Eye (tissue), 1 donor: ENCODE measurements at places on chromosomes 7 and 10.
A peak's percentile ranks its signal among the peaks of the same experiment; 100 is the strongest.

DNA sequence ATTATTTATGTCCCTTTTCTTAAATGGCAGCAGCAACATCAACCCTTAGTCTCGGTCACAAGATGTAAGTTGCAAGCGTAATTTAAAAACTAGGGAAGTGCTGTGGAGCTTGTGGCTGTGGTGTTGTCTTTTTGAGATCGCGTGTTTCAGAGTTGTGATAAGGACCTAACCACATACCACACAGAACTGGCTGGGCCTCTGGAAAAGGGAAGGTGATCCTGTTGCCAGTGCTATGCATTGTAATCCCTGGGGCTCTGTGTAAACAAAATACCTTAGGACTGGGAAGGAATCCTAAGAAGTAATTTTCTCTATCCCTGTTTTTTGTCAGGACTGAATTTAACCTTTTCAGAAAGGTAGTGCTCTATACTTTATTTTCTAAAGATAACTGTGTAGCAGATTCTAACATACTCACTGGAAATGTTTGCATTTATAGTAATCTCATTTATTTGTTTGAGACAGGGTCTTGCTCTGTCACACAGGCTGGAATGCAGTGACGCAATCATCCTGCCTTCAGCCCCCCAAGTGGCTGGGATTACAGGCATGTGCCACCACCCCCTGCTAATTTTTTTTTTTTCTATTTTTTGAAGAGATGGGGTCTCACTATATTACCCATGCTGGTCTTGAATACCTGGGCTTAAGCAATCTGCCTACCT, 60.4 kb downstream of the INPP5F start:
- peak; percentile 28 for DNase-seq

DNA sequence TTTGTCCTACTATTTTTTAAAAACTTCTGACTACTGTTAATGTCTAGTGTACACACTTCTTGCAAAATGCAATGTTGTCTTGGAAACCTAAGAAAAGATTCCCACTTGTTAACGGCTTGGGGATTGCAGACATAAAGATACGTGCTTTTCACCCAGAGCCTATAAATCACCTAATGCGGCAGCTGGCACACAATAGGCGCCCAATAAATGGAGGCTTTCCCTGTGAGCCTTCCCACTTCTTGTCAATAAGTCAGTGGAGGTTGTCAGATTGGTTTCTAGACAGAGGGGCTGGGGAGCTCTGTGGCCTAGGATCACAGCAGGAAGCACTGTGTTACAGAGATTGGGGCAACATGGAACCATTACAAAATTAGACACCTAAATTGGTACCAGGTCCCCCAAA, 74.7 kb downstream of the VSTM4 start:
- DNase-seq: no peak

GRCh38 chr7:79893991-79894390, 240.6 kb upstream of the GNAI1 start:
- DNase-seq: no peak

GRCh38 chr7:157495594-157495993, 158.8 kb downstream of the DNAJB6 start:
- DNase-seq: no peak

DNA sequence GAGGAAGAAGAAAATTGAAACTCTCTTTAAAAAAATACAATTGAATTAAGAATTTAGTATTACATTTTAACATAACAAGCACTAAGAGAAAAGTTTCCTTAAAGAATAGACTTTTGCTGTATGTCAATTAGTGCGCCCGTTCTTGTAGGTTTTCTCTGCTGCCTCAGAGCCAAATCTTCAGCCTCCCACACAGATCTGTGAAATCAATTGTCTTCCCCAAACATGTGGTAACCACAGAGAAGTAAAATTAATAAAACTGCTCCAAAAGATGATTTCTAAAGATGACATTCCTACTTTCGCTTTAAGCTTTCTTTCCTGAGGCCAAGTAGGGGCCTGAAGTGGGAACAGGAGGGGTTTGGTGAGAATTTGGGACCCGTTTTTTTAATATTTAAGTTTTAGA, 113.2 kb upstream of the ADO start:
- DNase-seq: no peak

GRCh38 chr10:98028168-98028770, 2.2 kb downstream of the CRTAC1 start:
- peak; percentile 90 for DNase-seq

- no peak for DNase-seq
Observed at GRCh38 chr7:31873816-31874597, 187.0 kb downstream of the PPP1R17 start.

- peak; percentile 75 for DNase-seq
Observed at GRCh38 chr7:5431560-5432015, 8.0 kb upstream of the TNRC18 start.

- no peak for DNase-seq
Observed at GRCh38 chr10:85847085-85847484, 519.5 kb downstream of the GRID1 start.

GRCh38 chr7:44533301-44534055, 7.7 kb downstream of the NPC1L1 start:
- DNase-seq: no peak

GRCh38 chr10:34288634-34289033, 526.5 kb downstream of the PARD3 start:
- DNase-seq: no peak

GRCh38 chr7:155365146-155365874, 67.6 kb downstream of the INSIG1 start:
- no peak for DNase-seq

GRCh38 chr10:43203448-43204041, 63.3 kb downstream of the RASGEF1A start:
- no peak for DNase-seq

DNA sequence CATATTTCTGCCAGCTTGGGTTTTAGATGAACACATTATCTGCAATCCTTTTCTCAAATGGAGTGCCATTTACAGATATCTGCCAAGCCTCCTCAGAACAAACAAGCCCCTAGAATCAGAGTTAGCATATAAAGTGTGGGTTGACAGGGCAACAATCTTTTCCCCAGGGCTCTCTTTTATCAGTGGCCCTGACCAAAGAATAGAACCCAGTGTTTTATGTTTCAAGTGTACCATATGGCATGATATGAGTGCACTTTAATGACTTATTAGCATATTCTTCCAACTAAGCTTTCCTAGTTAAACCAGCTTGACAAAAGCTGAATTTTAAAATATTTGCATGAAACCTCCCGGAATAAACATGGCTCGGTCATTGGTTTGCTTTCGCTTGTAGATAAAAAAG, 57.3 kb downstream of the EVX1 start:
- no peak for DNase-seq

DNA sequence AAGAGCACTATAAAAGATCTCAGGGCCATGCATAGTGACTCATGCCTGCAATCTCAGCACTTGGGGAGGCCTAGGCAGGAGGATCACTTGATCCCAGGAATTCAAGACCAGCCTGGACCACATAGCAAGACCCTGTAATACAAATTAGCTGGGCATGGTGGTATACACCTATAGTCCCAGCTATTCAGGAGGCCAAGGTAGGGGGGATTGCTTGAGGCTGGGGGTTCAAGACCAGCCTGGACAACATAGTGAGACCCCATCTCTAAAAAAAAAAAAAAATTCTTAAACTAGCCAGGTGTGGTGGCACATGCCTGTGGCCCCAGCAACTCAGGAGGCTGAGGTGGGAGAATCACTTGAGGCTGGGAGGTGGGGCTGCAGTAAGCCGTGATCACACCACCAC, 15.8 kb downstream of the STYXL1 start:
- no peak for DNase-seq

DNA sequence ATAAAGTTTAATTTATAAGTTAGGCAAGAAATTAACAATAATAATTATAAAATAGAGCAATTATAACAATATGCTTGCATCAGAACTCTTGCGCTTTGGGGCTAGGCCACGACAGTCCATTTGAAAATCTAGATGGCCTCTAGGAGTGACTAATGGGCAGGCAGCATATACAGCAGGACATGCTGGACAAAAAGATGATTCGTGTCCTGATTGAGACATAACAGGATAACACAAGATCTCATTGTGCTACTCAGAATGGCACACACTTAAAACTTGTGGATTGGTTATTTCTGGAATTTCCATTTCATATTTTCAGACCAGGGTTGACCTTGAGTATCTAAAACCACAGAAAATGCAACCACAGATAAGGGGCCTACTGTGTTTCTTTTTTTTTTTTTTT, 27.5 kb downstream of the CTNNA3 start:
- no peak for DNase-seq

DNA sequence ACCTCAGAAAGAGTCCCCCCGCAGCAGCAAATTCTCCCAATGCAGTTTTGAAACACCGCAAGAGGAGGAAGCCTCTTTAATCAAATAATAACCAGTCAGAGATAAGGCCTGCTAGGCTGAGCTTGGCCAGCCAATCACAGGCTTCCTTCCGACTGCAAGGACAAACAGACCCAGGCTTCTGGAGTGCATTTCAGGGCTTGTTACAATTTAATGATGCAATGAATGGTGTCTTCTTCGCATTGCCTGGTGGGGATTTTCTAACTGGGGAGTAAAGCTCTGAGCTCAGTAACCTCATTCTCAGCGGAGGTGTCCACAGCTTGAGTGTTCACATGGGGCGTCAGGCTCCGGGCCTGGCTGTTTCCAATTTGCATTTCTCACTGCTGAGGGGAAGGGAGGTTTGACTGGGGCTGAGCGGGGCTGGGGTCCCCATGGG, 31.8 kb upstream of the GPAM start:
- DNase-seq: no peak

DNA sequence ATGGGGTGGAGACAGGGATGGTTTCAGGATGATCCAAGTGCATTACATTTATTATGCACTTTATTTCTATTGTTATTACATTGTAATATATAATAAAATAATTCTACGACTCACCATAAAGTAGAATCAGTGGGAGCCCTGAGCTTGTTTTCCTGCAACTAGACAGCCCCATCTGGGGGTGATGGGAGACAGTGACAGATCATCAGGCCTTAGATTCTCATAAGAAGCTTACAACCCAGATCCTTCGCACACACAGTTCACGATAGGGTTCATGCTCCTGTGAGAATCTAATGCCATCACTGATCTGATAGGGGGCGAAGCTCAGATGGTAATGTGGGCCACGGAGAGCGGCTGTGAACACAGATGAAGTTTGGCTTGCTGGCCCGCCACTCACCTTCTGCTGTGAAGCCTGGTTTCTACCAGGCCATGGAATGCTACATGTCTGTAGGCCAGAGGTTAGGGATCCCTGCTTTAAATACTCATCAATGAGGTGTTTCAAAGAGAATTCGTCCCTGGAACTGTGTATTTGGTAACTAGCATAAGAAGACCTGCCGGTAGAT, 21.2 kb upstream of the PRKCQ start:
- DNase-seq: no peak

GRCh38 chr7:87506246-87507180, 31.0 kb upstream of the ABCB4 start:
- peak; percentile 53 for DNase-seq

DNA sequence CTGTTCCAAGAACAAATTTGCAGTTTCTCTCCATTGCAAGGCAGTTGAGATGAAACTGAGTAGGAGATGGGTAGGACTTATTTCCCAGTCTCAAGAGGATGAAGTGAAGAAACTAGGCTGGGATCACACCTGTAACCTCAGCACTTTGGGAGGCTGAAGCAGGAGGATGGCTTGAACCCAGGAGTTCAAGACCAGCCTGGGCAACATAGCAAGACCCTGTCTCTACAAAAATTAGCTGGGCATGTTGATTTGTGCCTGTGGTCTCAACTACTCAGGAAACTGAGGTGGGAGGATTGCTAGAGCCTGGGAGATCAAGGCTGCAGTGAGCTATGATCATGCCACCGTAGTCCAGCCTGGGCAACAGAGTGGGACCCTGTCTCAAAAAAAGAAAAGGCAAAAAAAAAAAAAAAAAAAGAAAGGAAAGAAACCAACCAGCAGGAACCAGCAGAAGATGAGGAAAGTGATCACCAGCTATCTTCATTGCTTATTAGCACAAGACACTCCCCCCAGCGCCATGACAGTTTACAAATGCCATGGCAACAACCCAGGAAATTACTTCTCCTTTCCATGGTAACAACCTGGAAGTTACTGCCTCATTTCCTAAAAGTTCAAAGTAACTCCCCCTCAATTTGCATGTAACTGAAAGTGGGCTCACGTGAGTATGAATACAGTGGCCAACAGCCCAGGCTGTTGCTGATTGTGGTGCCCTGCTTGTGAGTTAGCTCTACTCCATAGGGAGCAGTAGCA, 18.3 kb upstream of the ST8SIA6 start:
- no peak for DNase-seq

GRCh38 chr7:155219154-155219531, 78.5 kb upstream of the INSIG1 start:
- no peak for DNase-seq

- no peak for DNase-seq
Observed at GRCh38 chr10:48493083-48493871, 111.6 kb downstream of the ARHGAP22 start.

- no peak for DNase-seq
Observed at GRCh38 chr10:80274396-80275134, 14.9 kb downstream of the MAT1A start.

DNA sequence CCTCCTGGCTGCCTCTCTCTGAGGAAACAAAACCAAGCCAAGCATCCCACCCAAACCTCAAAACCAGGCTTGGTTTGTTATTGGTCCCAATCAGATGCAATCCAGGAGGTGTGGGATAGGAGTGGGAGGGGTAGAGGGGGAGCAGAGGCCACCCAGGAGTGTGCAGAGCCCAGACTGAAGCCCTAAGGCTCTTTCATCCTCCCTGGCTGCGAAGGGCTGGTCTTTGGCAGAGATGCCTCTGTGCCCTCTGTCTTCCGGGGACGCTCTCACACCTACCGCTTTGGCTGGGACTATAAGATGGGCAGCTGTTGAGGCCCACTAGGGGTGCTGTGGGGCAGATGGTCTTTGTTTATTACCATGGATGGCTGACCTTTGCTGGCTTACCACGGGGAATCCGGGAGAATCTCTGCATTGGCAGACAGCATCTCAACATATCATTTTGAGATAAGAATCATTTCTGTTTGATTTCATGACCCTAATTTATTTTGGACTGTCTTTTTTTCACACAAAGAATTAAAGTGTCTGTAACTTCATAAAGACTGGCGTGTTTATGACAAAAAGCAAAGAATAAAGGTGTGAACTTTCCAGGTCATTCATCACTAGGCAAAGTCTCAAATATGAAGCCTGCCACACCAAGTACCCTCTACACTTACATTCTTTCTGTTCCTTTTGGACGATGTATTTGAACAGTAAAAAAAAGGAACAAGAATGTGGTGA, 6.5 kb upstream of the DENND2A start:
- peak; percentile 93 for DNase-seq

- no peak for DNase-seq
Observed at GRCh38 chr10:2236876-2237275, 499.6 kb upstream of the ADARB2 start.
